Stimulated activated CD8-positive, alpha-beta memory T cell treated with anti-CD3 and anti-CD28 coated beads, Interleukin-4, amount 100 ng/mL, for 4 hours (primary cell): ENCODE measurements at places on chromosomes 12 and 14.

GRCh38 chr12:118098911-118099671 is 4.7 kb downstream of the VSIG10 start:
- no peak for DNase-seq

DNA sequence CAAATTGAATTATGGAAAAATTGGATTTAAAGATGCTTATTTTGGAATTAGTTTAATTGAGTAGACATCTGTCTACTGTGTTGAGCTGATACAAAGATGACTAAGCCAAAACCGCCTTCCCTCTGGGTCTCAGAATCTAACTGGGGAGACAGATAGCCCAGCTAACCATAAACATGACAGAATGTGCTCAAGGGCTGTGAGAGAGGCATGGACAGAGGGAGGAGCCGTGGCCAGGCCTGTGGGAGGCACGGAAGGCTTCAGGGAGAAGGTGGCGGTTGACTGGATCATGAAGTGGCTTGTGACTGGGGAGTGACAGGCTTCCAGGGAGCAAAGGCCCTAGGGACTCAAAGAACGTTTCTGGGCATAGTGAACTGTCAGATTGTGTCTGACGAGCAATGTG is 74.6 kb downstream of the DACT1 start:
- DNase-seq = no peak

GRCh38 chr14:77338302-77338701 is 17.5 kb downstream of the GSTZ1 start:
- no peak for DNase-seq

GRCh38 chr14:23349156-23349845 is 3.4 kb downstream of the SLC22A17 start:
- DNase-seq = no peak

DNA sequence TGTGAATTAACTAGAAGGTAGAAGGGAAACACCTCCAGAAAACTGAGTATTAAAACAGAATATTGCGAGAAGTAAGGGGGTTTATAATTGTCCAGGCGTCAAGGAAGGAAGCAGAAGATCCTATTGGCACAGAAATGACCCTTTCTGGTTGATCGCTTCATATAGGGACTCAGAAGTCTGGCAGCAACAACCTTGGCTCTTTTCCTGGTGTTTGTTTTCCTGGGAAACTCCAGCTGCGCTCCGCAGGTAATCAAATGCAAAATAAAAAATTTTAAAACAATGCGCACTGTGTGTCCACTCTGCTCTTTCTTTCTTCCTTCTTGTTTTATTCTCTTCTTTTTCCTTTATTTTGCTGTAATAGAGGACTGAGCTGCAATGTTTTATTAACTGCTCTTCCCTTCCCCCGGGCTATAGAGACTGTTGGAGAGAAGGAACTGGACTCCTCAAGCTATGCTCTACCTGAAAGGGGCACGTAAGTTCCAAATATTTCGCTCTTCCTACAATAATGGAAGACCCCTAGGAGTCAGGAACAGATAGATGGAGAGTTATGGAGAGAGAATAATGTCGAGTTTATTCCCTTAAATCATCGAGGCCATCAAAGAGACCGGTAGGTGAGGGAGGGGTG is 737 bp downstream of the SPX start:
- no peak for DNase-seq

- no peak for DNase-seq
Observed at GRCh38 chr12:1839956-1840951, 19.9 kb downstream of the LRTM2 start.

GRCh38 chr14:91373591-91374254 is 43.9 kb downstream of the CCDC88C start:
- DNase-seq = no peak

DNA sequence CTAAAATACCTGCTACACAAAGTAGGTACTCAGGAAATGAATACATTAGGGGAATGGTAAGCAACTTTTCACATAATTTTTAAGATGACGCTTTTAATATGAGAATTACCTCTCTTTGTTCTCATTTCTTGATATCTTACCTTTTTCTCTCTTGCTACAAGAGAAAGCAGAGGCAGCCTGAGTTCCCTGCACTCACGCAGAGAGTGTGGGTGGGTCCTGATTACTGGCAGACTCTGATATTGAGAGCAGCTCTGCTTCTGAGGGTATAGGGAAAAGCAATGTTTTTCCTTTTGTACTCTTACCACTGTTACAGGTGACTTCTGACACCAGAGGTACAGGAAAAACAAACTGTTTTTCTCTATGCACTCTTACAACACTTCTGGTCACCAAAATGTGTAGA is 420.2 kb upstream of the TMTC1 start:
- DNase-seq = no peak

DNA sequence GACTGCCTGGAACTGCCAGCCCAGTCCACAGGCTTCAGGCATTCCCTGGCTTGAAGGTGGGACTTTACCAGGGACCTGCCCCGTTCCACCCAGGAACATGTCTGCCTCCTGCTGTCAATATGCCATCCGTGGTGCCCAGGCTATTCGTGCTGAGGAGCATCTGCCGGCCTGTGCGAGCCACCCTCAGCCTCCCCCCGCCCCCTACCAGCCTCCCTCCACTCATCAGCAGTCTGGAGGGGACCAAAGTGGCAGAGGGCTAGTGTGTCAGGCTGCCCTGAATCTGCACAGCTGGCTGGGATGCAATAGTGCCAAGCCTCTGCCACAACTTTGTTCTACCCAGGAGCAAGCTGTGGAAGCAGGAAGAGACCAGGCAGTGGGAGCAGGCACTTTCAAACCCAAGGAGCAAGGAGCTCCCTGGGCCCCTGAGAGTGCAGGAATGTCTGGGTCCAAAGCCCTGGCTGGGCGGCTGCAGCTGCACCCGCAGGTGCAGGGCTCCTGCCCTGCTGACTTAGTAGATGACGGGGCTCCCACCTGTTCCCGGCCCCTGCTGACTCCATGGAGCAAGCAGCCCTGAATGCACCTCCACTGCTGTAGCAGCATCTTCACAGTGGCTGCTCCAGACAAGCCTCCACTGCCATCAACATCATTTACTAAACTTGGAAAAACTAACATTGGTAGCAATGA is 423.2 kb downstream of the RERGL start:
- no peak for DNase-seq

DNA sequence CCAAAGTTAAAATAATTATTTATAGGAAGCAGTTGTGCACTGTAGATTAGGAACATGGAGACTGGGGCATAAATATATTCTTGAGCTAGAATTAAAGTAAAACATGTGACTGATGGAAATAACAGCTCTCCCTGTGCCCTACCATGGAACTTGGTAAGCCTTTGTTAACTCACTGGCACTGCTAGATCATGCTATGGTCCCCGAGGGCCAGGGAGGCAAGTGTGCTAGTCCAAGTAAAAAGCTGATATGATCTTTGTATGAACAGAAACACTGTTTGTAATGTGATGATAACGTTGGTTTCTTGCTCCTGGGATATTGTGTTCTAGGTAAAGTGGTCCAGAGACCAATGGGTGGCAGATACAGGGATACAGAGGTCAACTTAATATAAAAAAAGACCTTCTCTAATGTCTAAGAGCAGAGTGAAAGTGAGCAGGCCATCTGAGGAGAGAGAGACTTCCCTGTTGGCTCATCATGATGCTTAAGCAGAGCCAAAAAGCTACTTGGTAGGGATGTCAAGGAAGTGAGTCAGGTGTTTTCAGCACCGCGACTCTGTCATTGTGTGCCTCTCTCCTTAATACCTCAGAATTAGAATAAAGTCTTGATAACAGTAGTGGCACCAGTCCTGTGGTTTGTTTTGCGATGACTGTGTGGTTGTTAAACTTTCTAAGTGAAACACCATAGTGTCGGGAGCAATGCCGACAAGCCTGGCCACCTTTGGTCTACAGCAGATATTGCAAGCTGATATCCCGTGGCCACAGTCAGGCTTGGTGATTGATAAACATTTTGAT is 27.6 kb downstream of the BICD1 start:
- no peak for DNase-seq
